Upper lobe of right lung (tissue), 1 donor: ENCODE measurements at places on chromosomes 6 and 20. TPM values are rescaled to one million over a fixed set of nuclear protein-coding genes. Genes with fewer than 3 reads are reported as not detected.

- no peak for DNase-seq
These were observed 116.7 kb downstream of the UNC5CL start for GRCh38 chr6:40922281-40922680.

DNA sequence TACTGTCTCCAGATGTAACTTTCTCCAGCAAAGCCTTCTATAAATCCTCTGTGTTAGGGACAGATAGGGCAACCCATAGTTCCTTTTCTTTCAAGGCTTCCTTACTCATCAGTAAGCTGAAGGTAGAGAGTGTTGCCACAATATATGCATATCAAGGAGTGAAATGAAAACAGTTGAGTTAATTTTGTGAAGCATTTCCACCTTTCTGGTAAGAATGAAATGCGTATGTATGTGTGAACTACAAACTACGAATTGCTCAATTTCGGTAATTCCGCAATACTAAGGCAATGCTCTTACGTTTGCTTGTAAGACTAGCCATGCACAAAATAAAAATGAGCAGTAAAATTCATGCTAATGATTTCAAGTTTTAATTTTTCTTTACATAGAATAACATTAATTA, 61.2 kb upstream of the HBS1L start:
- no peak for DNase-seq

LPIN3 gene
- 18.4 TPM for total RNA-seq

ANKRD6 gene
- 20.2 TPM for total RNA-seq

RSPH4A gene
- total RNA-seq: 0.72 TPM

DNA sequence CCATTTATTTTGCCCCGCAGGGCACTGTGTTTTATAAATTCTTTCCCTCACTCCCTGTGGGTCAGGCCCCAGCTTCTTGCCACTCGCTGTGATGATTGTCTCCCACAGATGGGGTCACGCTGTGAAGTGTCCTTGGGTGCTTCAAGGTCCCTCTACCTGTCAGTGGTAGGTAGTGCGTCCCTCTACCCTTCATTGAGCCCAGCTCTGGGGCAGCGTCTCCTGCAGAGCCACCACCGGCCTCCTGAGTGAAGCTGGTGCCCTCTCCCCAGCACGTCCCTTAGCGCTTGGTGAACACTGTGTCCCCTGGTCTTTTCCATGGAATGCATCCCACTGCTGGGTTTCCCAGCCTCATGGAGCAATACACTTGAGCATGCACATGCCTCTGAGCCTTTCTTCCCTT, 108.2 kb downstream of the NRN1 start:
- no peak for DNase-seq

DNA sequence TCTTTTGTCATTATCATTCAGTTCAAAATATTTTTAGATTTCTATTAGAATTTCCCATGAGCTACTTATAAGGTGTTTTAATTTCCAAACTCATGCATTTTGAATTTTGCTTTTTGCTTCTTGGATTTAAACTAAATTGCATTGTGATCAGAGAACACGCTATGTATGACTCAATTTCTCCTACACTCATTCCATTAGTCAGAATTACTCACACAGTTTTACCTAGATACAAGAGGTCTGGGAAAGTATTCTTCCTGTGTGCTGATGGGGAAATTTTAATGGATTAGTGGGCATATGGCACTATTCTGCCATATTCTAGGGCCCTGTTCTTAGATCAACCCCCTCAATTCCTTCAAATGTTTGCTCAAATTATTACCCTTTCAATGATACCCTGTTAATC, 49.9 kb upstream of the BMP5 start:
- no peak for DNase-seq

CRISP3 gene
- total RNA-seq: not detected

ZSCAN23 gene
- 2.2 TPM for total RNA-seq

DNA sequence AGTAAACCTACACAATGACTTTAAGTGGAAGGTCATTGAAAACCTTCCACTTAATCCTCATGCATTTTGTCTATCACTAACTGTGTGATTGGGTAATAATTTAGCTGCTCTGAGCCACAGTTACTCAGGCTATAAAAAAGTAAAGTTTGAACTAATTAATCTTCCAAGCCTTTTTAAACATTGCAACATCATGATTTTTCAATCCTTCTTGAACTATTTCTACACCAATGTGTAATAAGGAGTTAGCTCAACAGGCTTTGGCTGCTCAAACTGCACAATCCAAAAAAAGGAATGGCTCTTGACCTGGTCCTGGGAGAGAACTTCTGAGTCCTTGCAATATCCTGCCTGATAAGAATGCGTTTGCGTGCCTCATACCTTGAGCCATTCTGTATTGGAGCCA, 34.8 kb upstream of the FILIP1 start:
- no peak for DNase-seq

TEAD3 gene
- total RNA-seq: 23.4 TPM

GRCh38 chr6:46655803-46656202, 3.0 kb downstream of the SLC25A27 start:
- no peak for DNase-seq

DNA sequence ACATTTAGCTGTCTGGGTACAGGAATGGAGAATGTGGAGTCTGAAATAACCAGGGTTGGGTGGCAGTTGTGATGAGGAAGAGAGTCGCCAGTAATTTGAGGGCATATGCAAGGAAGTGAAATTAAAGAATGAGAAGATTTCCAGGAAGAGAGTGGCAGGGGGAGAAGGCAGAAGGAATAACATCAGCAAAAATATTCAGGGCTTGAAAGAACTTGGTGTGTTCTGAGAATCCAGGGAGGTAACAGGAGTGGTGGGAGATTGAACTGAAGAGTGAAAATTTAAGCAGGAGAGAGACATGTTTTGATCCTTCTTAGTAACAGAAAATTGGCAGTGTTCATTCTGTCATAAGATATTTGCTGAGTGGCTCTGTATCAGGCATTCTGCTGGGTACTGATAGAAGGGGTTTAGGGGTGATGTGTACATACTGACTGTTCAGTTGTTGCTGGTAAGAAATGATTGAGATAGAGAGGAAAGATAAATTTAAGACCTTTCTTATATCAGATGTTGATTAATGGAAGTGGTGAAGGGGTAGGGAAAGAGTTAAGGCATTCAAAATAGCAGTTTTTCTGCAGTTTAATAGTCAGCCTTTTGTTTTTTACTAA, 54.7 kb downstream of the PHF20 start:
- DNase-seq: no peak

DNA sequence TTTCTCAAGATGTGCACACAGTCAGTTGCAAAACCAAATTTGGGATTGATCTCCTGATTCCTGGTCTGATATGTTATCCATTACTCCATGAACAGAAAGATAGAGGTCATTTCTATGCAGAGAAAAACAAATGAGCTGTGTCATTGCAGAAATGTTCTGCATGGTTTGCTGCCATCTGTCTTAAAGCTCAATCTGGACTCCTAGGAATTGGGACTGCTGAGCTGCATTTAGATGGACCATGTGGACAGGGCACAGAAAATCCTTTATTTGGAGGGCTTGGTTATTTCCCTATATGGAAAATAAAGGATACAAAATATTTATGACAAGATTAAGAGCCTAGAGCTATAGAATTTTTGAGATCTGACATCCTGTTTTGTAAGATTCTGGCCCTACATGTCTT, 91.3 kb downstream of the ADGRB3 start:
- no peak for DNase-seq

C6orf132 gene
- 11.5 TPM for total RNA-seq

DNA sequence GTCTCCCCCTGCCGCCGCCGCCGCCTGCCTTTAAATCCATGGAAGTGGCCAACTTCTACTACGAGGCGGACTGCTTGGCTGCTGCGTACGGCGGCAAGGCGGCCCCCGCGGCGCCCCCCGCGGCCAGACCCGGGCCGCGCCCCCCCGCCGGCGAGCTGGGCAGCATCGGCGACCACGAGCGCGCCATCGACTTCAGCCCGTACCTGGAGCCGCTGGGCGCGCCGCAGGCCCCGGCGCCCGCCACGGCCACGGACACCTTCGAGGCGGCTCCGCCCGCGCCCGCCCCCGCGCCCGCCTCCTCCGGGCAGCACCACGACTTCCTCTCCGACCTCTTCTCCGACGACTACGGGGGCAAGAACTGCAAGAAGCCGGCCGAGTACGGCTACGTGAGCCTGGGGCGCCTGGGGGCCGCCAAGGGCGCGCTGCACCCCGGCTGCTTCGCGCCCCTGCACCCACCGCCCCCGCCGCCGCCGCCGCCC, 474 bp downstream of the CEBPB start:
- DNase-seq: peak; percentile 92

CALHM4 gene
- not detected for total RNA-seq

FANCE gene
- 10.4 TPM for total RNA-seq

GRCh38 chr6:1615151-1615852, 5.6 kb downstream of the FOXC1 start:
- no peak for DNase-seq

DNA sequence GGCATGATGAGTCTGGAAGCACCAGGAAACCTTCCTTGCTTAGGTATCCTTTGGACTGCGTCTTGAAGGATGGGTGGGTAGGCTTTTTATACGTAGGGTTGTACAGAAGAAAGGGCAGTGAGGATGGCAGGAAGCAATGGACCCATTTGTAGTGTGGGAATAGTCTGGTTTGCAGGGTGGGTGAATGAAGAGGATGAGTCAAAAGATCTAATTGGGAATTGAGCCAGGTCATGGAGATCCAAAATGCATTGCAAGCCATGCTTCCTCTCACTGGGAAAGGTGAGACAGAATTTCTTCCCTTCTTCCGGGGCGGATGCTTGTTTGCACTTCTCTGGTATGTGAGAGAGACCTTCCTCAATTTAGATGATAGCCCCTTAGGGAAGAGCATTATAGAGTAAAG, 10.1 kb upstream of the BTBD3 start:
- no peak for DNase-seq

DNA sequence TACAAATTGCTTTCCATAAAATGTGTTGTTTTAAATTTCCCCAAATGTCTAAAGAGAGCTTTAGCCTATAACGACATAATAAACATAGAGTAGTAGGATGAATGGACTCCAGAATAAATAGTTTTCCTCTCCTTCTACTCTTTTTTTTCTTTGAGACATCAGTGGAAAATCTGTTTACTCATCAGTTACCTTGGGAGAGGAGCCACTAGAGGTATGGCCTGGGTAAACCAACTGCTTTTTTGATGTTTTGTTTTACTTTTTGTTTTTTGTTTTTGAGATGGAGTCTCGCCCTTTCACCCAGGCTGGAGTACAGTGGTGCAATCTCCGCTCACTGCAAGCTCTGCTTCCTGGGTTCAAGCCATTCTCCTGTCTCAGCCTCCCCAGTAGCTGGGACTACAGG, 8.3 kb upstream of the TGM3 start:
- DNase-seq: no peak

TMEM244 gene
- total RNA-seq: not detected

- DNase-seq: no peak
These were observed 399.8 kb downstream of the BTBD9 start for GRCh38 chr6:38239719-38240451.

BMP5 gene
- 14.4 TPM for total RNA-seq

SLC32A1 gene
- total RNA-seq: not detected

DNA sequence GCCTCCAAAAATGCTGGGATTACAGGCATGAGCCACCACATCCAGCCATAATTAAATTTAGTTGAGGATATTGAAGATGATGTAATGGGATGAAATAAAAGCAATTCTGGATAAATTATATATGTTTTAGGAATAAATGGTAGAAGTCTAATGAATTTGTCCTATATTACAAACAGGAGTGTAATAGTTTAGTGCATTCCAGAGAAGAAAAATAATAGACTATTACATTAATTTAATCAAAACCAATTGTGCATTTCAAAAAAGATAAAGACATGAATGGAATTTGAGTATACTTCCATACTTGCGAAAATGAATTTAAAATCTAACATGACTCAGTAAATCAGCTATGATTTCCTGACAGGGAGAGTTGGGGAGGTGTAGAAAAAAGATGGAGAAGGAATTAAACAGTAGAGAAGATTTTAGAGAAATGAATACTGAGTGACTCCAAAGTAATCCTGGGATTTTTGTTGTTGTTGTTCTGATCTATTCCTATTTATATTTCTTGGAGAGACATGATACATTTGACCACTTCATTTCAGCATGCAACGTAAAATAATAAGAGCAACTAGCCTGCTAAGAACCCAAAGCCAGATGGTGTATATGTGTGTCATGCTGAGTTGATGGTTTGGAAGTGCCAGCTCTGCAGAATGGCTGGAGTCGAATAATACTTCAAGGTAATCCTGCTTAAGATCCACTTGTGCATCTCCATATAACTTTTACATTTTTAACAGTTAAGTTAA, 67.4 kb downstream of the AIG1 start:
- no peak for DNase-seq

DNA sequence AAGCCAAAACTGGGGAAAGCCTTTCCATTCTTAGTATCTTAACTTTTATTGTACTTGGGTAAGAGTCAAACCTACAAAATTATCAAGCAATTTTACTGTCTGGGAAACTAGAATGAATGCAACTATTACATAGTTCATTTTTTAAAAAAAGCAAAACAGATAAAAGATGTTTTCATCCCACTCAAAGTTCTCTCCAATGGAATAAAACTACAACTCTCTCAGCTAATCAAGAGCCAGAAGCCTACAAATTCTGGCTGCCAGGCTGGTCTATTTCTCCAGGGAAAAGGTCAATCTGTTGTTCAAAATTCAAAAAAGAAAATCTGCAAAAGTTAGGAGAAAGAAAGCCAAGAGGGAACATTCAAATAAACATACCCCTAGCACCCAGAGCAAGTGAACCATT, 56.2 kb downstream of the COL12A1 start:
- no peak for DNase-seq

- DNase-seq: no peak
These were observed 3.6 kb downstream of the MAPK13 start for GRCh38 chr6:36133912-36134311.

- DNase-seq: no peak
These were observed 54.2 kb upstream of the MLIP start for GRCh38 chr6:54057058-54057457.

- DNase-seq: no peak
These were observed 10.9 kb downstream of the PHACTR2 start for GRCh38 chr6:143688681-143689080.

GRCh38 chr6:46098678-46099077, 31.1 kb upstream of the ENPP4 start:
- DNase-seq: peak; percentile 68

- no peak for DNase-seq
These were observed 139.0 kb downstream of the MTHFD1L start for GRCh38 chr6:151004383-151005024.

- DNase-seq: no peak
These were observed 115.3 kb upstream of the MLIP start for GRCh38 chr6:53995935-53996334.

- DNase-seq: peak; percentile 95
These were observed 1.4 kb downstream of the ATXN1 start for GRCh38 chr6:16759646-16760515.

- no peak for DNase-seq
These were observed 159.5 kb downstream of the LY86 start for GRCh38 chr6:6748001-6748400.
